IMR-90 (cell line): ENCODE measurements at places on chromosomes 2 and 18. TPM values are rescaled to one million over a fixed set of nuclear protein-coding genes. Genes with fewer than 3 reads are reported as not detected.

The BCL11A gene
- total RNA-seq = 1.1 and 1.7 TPM in 2 replicates

The LBX2 gene
- 0.18 and 0.56 TPM in 2 replicates for total RNA-seq

DNA sequence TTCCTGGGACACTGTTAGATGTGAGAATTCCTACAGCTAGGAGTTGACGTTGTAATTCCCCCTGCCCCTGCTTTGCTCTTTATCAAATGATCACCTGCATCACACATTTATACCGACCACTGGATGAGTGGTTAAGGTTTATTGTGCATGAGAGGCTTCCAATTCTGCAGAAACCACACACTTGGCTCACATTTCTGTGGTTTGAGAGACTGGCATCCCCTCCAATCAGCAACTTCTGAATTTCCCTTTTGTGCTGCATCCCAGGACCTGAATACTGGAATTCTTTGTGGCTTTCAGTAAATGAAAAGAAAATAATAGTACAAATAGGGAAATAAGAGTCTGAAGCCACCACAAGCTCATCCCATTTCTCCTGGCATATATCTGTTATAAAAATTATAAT, 628.7 kb upstream of the PIK3C3 start:
- no peak overlapping the region for H3K4me3 ChIP-seq
- DNase-seq = peak; percentile 68
- peaks cover 3% of the 10 kb centered on the region; the same call in 1 of the 2 replicates for H3K4me1 ChIP-seq
- H3K27ac ChIP-seq = no peak overlapping the region
- H3K27me3 ChIP-seq = no peaks in the 10 kb centered on the region

GRCh38 chr2:34294961-34295360, 695.9 kb upstream of the FAM98A start:
- no peak overlapping the region for H3K4me3 ChIP-seq
- H3K4me1 ChIP-seq = no peaks in the 10 kb centered on the region
- no peaks in the 10 kb centered on the region for H3K36me3 ChIP-seq
- no peaks in the 10 kb centered on the region for H3K27me3 ChIP-seq
- no peak for DNase-seq
- H3K27ac ChIP-seq = no peak overlapping the region

DNA sequence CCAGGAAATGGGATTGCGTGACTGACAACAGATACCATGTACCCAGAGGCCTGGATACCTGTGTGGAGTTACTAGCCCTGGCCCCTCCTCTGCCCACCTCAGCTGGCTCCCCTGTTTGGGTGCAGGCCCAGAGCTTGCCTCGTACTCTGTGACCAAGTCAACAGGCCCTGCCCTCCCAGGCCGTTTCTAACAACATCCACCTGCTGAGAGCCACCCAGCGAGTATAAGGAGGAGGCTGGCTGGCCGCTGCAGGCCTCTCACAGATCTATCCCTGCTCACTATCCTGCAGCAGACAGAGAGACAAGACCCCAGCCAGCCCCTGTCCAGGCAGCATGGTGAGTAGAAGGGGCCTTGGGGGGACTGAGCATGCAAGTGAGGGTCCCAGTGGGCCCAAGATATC, 12.5 kb upstream of the TUBA4A start:
- H3K4me3 ChIP-seq = no peak overlapping the region
- no peaks in the 10 kb centered on the region for H3K36me3 ChIP-seq
- H3K27ac ChIP-seq = no peak overlapping the region
- no peaks in the 10 kb centered on the region for H3K4me1 ChIP-seq
- DNase-seq = no peak

DNA sequence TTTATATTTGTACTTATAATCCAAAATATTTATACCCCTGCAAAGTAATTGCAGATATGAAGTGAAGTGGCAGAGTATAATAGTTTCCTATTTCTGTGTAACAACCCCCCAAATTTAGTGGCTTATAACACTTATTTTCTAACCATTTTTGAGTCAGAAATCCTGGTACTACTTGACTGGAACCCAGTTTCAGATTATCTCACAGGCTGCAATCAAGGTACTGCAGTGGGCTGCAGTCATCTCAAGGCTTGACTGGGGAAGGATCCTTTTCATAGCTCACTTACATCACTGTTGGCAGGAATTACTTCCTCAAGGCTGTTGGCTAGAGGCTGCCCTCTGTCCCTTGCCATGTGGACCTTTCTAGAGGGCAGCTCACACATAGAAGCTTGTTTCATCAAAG, 558.2 kb upstream of the PKDCC start:
- H3K4me1 ChIP-seq = no peaks in the 10 kb centered on the region
- no peak overlapping the region for H3K4me3 ChIP-seq
- no peak overlapping the region for H3K27ac ChIP-seq

DNA sequence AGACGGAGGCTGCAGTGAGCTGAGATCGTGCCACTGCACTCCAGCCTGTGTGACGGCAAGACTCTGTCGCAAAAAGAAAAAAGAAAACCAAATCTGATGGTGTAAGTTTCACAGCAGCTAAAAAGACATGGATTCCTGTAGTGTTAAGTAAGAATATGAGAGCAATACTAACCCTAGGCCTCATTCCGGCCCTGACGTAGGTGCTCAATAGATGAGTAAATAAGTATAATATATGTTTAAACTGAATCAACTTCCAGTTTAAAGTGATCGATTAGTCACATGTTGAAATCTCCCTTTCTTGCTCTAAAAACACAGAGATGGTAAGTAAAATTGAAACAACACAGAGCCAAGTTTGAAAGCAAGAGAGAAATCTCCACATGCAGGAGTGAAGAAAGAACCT, 8.0 kb downstream of the ME2 start:
- no peak overlapping the region for H3K4me3 ChIP-seq
- no peak for DNase-seq
- H3K4me1 ChIP-seq = no peaks in the 10 kb centered on the region
- no peak overlapping the region for H3K27ac ChIP-seq
- no peaks in the 10 kb centered on the region for H3K36me3 ChIP-seq

GRCh38 chr2:191846515-191847476, at the start of gene CAVIN2:
TSS of gene CAVIN2 (minus strand) at chr2:191847088. CDS start at chr2:191846925, 163 bp downstream.
- peak within 1 kb of the TSS; percentile 87 for H3K27ac ChIP-seq
- DNase-seq = peak; percentile 90
- H3K4me3 ChIP-seq = peak within 1 kb of the TSS; percentile 33
- H3K27me3 ChIP-seq = no peaks in the 10 kb centered on the region
- no peaks in the 10 kb centered on the region for H3K36me3 ChIP-seq

- peaks cover 7% of the 10 kb centered on the region for H3K4me1 ChIP-seq
- no peak overlapping the region for H3K27ac ChIP-seq
- no peak overlapping the region for H3K4me3 ChIP-seq
- no peaks in the 10 kb centered on the region for H3K36me3 ChIP-seq
- peaks cover 5% of the 10 kb centered on the region; the same call in 1 of the 2 replicates for H3K27me3 ChIP-seq
These were observed 26.3 kb downstream of the MRPL35 start for GRCh38 chr2:86225581-86225980.

DNA sequence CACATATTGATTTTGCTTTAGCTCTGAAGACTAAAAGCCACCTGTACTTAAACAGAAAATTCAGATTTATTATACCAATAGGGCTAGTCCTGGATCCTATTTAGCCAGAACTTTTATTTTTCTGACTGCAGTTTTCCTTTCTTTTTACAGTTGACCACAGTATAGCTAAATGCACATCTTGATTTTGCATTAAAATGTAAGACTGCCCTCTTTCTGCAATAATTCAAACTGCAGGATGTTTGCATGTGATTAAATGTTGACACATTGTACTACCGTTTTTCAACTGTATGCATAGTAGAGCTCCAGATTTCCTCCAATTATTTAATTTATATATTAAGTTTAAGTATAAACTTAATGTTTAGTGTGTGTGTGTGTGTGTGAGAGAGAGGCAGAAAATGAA, 1262.9 kb downstream of the SUCLG1 start:
- H3K4me3 ChIP-seq = no peak overlapping the region
- H3K27me3 ChIP-seq = no peaks in the 10 kb centered on the region
- H3K36me3 ChIP-seq = no peaks in the 10 kb centered on the region
- no peak overlapping the region for H3K27ac ChIP-seq

DNA sequence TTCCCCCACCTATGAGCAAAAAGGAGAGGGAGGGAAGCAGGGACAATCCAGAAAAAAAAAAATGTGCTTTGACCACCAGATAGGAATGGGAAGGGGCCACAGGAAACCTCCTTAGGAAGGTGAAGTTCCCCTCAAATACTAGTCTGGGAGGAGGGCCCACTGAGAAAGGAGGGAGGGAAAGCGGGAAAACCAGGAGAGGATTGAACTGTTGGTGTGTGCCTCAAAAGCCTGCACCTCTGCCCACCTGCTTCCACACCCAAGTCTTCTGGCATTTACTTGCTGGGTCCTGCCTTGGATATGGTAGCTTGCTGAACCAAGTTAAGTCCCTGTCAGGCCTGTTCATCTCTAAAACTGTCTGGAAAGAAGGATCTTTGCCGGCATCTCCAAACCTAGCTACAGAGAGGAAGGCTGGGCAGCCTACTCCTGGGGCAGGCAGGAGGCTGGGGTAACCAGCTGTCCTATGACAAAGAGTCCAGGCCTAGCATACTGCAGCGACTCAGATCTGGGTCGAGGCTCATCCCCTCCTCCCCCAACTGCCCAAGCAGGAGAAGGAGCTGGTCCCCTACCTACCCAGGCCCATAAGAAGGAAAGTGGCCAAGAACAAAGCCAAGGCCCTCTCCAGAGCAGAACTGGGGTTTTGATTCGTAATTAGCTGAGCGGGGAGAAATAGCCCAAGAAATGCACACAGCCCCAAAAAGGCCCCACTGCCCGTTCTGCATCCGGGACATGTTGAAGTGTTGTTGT, 3.0 kb downstream of the EN1 start:
- H3K27ac ChIP-seq = no peak overlapping the region
- no peak overlapping the region for H3K4me3 ChIP-seq
- H3K4me1 ChIP-seq = no peaks in the 10 kb centered on the region
- no peak for DNase-seq

DNA sequence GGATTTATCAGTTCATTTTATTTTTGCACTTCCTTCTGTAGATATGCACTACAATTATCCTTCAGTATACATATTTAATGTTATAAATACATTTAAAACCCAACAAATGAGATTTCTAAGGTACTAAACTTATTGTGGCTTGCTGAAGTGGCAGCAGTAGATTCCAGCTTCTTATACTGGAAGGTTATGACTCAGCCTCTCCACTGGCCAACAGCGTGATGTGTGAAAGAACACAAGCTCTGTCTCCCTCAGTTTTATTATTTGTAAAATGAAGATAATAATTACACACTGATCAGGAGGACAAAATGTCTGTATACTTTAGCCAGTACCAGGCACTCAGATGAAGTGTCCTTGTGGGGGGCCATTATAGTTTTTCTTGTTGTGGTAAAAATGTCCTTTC, 1147.1 kb downstream of the CNTNAP5 start:
- no peak overlapping the region for H3K27ac ChIP-seq
- no peaks in the 10 kb centered on the region for H3K4me1 ChIP-seq
- H3K36me3 ChIP-seq = no peaks in the 10 kb centered on the region
- H3K4me3 ChIP-seq = no peak overlapping the region

GRCh38 chr18:63487676-63488075, 10.9 kb downstream of the SERPINB5 start:
- no peak for DNase-seq
- no peak overlapping the region for H3K27ac ChIP-seq
- H3K4me3 ChIP-seq = no peak overlapping the region
- peaks cover 16% of the 10 kb centered on the region for H3K27me3 ChIP-seq
- no peaks in the 10 kb centered on the region for H3K4me1 ChIP-seq
- no peaks in the 10 kb centered on the region for H3K36me3 ChIP-seq

GRCh38 chr2:201263779-201264178, 3.4 kb downstream of the CASP8 start:
- H3K27me3 ChIP-seq = no peaks in the 10 kb centered on the region
- no peak for DNase-seq
- no peak overlapping the region for H3K27ac ChIP-seq
- peaks cover 5% of the 10 kb centered on the region for H3K4me1 ChIP-seq
- H3K36me3 ChIP-seq = peaks cover 17% of the 10 kb centered on the region

DNA sequence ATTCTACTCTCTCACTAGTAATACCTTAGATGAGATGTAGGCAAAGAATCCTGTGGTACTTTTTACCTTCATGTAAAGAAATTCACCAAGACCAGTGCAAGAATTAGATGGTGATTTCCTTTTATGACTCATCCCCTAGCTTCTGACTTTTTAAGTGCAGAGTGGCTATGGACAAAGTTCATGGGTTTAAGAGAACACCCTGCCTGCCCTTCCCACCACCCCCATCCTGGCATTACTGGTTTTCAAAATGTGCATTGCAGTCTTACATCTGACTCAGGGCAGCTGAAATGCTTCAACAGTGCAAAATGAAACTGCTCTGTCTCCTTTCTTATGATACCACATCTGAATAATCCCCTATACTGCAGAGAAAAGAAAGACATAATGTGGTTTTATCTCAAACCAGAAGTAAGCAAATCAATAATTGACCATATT, 22.6 kb downstream of the MAIP1 start:
- peaks cover 9% of the 10 kb centered on the region for H3K4me1 ChIP-seq
- DNase-seq = peak; percentile 82
- no peaks in the 10 kb centered on the region for H3K36me3 ChIP-seq
- no peak overlapping the region for H3K27ac ChIP-seq
- no peaks in the 10 kb centered on the region for H3K27me3 ChIP-seq
- H3K4me3 ChIP-seq = no peak overlapping the region

DNA sequence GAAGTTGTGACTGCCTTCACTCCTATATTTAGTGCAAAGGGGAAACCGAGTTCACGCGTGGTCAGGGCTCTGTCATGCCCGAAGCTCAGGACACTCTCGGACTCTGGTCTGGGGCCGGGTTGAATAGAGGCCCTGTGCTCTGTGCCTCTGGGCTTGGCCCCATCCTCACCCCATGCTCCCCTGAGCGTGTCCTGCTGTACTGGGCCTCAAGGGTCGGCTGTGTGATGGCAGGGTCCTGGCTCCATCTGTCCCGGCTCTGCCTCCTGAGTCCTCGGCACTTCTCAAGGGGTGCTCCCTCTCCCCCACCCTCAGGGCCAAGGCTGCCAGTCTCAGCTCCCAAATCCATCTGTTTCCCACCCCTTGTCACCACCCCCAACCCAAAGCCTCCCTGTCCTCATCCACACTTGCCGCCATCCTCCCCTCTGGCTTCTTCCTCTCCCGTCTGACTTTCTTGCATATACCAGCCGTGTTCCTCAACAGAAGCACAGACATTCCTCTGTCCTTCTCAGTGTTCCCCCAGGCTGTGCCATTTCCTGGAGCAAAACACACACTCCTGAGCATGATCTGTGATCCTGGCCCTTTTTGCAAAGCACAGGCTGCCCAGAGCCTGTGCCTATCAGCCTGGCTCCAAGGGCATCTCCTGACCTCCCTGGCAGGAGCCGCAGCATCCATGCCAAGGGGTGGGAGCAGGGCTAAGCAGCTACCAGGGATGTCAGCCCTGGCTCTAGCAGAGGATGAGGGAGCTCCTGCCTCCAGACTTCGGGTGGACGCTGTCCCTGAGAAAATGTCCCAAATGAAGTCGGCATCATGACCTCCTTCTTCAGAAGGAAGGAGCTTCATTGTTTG, 64.2 kb upstream of the OTOS start:
- peaks cover 6% of the 10 kb centered on the region for H3K4me1 ChIP-seq
- no peak overlapping the region for H3K4me3 ChIP-seq
- no peaks in the 10 kb centered on the region for H3K36me3 ChIP-seq
- H3K27me3 ChIP-seq = peaks cover 25% of the 10 kb centered on the region
- DNase-seq = no peak
- H3K27ac ChIP-seq = no peak overlapping the region

DNA sequence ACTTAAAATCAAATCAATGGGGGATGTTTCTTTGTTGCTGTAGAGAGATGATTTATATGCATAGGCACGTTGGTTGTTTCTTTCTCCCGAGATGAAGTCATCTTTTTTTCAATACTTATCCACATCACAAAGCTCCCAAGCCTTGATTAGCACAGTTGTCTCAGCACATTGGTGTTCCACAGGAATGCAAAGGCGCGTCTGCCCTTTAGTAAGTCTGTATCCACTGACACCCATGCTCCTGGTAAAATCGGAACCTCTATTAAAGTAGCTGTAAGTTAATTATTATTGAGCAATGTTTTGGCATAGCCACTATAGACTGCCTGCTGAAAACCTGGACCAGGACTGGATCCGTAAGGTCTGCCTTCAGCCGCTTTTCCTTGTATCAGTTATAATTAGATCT, 77.6 kb upstream of the RBM44 start:
- peaks cover 9% of the 10 kb centered on the region for H3K36me3 ChIP-seq
- DNase-seq = peak; percentile 83
- H3K4me1 ChIP-seq = peaks cover 20% of the 10 kb centered on the region
- no peak overlapping the region for H3K27ac ChIP-seq
- no peaks in the 10 kb centered on the region for H3K27me3 ChIP-seq
